ENCODE measurements at places on chromosomes 1 and 21. TPM values are rescaled to one million over a fixed set of nuclear protein-coding genes. Genes with fewer than 3 reads are reported as not detected.

Gene HEYL
- total RNA-seq, result 0.13 TPM

Gene PROK1
- not detected for total RNA-seq

Gene IGSF9
- total RNA-seq, result not detected

Gene CFHR3
- not detected for total RNA-seq

Gene SEMA6C
- total RNA-seq, result 6.2 TPM

Gene RGS13
- total RNA-seq, result not detected

Gene FMO4
- 0.51 TPM for total RNA-seq

Gene A3GALT2
- total RNA-seq, result not detected
